ENCODE measurements at places on chromosomes 6 and 20.

DNA sequence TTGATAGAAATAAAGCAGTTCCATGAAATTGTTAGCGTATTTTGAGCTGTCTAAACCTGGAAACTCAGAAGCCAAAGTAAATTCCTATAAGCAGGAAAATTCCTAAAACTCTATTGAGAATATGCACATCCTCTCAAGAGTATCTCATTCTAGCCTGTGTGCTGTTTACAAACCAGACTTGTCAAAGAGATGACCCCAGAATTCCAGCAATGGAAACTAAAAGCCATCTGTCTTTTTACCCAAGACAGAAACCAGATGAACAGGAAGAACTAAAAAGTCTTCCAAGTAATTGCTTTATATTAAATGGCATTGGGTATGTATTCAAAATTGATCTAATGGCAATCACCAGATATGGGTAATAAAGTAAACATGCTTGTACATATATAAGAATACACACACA, 92.6 kb downstream of the COL19A1 start:
- DNase-seq: no peak

DNA sequence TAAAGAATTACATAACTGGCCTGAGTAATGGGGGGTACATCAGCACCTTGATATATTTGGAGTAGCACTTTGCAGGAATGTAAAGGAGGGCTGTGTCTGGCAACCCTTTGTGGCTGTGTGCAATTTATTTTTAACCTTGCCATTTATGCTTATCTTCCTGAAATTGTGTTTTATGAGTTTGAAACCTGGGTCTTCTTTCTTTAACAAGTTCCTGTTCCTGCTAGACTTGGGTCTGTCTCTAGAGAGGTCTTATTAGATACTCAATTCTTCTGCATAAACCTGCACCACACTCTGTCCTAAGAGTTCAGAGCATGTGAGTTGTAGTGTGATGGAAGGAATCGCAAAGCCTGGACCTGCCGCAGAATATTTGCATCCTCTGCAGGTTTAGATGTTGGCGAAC, 181.0 kb downstream of the JARID2 start:
- DNase-seq: no peak

GRCh38 chr20:21173485-21173884, 47.6 kb downstream of the KIZ start:
- DNase-seq: no peak

GRCh38 chr6:101544286-101544685, 150.8 kb downstream of the GRIK2 start:
- DNase-seq: no peak

GRCh38 chr6:166486536-166486880, 100.0 kb downstream of the RAMACL start:
- no peak for DNase-seq
